ENCODE measurements at places on chromosomes 16 and 17. TPM values are rescaled to one million over a fixed set of nuclear protein-coding genes. Genes with fewer than 3 reads are reported as not detected.

The CLEC18B gene
- total RNA-seq, result 0.03 TPM

The PRRT2 gene
- 0.32 TPM for total RNA-seq

The CD300E gene
- total RNA-seq, result not detected

The KRTAP1-3 gene
- total RNA-seq, result not detected

The VMP1 gene
- 141 TPM for total RNA-seq

The MT4 gene
- not detected for total RNA-seq

The EVPL gene
- 17.0 TPM for total RNA-seq

The LYRM9 gene
- total RNA-seq, result 1.9 TPM

The FKBP10 gene
- total RNA-seq, result 96.6 TPM

The HOXB6 gene
- 4.9 TPM for total RNA-seq

The CEMP1 gene
- total RNA-seq, result not detected

The UMOD gene
- not detected for total RNA-seq

The EVPLL gene
- total RNA-seq, result not detected

The KRTAP4-4 gene
- not detected for total RNA-seq

The SDR42E1 gene
- total RNA-seq, result 1.2 TPM

The G6PC1 gene
- not detected for total RNA-seq

The KIF2B gene
- not detected for total RNA-seq

The UQCRC2 gene
- total RNA-seq, result 151 TPM

The MARVELD3 gene
- total RNA-seq, result 0.27 TPM

The CRYM gene
- 1.7 TPM for total RNA-seq

The MLYCD gene
- 1.9 TPM for total RNA-seq

The SLC38A8 gene
- total RNA-seq, result 0.09 TPM

All from A549 treated with AZD2906 at 1 μM for 4 hours (cell line).